Ascending aorta (tissue), 2 donors: ENCODE measurements at places on chromosomes 7 and 10. TPM values are rescaled to one million over a fixed set of nuclear protein-coding genes. Genes with fewer than 3 reads are reported as not detected.

The AQP1 gene
- 2,113 TPM for total RNA-seq

The MYL10 gene
- not detected for total RNA-seq

GRCh38 chr10:91621483-91622113, 11.3 kb downstream of the PPP1R3C start:
- H3K4me1 ChIP-seq: no peaks in the 10 kb centered on the region
- no peak overlapping the region for H3K4me3 ChIP-seq
- no peak overlapping the region for H3K27ac ChIP-seq
- peaks cover 61% of the 10 kb centered on the region for H3K36me3 ChIP-seq
- DNase-seq: no peak
- no peaks in the 10 kb centered on the region for H3K27me3 ChIP-seq

GRCh38 chr10:109450702-109451101, 472.6 kb downstream of the XPNPEP1 start:
- no peaks in the 10 kb centered on the region for H3K4me1 ChIP-seq
- H3K36me3 ChIP-seq: no peaks in the 10 kb centered on the region
- no peak overlapping the region for H3K27ac ChIP-seq
- no peak overlapping the region for H3K4me3 ChIP-seq
- no peak for DNase-seq

- no peak overlapping the region for H3K27ac ChIP-seq
- H3K36me3 ChIP-seq: no peaks in the 10 kb centered on the region
- no peak for DNase-seq
- no peak overlapping the region for H3K4me3 ChIP-seq
Measured at GRCh38 chr7:25622695-25623094, 394.4 kb upstream of the NPVF start.

DNA sequence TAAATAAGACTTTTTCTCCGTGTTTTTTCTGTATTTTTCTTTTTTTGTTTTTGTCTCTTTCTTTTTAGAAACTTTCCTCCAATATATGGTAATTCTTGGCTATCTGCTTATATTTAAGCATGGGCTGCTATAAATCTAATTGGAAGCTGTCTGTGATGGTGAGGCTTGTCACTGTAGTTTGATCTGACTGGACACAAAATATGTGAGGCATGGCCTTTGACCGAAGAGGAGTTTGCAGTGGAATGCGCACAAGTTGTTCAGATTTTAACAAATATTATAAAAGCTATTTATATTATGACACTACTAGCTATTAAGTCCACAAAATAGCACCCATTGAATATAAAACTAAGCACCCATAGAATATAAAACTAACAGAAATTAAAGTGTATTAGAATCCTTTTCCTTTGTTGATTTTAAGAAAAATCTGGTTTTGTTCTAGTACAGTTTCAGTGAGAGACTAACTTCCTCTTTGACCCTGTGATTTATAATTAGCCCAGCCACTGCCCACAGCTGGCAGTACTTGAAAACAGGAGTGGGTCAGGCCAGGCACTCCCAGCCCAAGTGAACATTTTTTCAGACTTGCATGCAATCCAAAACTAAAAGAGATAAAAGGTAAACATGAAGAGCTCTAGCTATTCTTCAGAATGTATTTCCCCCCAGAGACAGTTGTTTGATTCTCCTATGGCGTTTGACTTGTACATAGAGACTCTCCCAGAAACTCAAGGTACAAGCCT, 69.9 kb upstream of the FGL2 start:
- no peaks in the 10 kb centered on the region for H3K36me3 ChIP-seq
- H3K27ac ChIP-seq: peak overlapping the region; percentile 64
- H3K4me1 ChIP-seq: no peaks in the 10 kb centered on the region
- H3K27me3 ChIP-seq: no peaks in the 10 kb centered on the region

GRCh38 chr7:144019457-144019856, 19.3 kb downstream of the OR6B1 start:
- no peak for DNase-seq
- no peaks in the 10 kb centered on the region for H3K4me1 ChIP-seq
- no peaks in the 10 kb centered on the region for H3K27me3 ChIP-seq
- no peaks in the 10 kb centered on the region for H3K36me3 ChIP-seq

- H3K27ac ChIP-seq: no peak overlapping the region
- no peak overlapping the region for H3K4me3 ChIP-seq
- no peaks in the 10 kb centered on the region for H3K4me1 ChIP-seq
- no peaks in the 10 kb centered on the region for H3K27me3 ChIP-seq
Measured at GRCh38 chr7:43303740-43304241, 191.3 kb downstream of the HECW1 start.

DNA sequence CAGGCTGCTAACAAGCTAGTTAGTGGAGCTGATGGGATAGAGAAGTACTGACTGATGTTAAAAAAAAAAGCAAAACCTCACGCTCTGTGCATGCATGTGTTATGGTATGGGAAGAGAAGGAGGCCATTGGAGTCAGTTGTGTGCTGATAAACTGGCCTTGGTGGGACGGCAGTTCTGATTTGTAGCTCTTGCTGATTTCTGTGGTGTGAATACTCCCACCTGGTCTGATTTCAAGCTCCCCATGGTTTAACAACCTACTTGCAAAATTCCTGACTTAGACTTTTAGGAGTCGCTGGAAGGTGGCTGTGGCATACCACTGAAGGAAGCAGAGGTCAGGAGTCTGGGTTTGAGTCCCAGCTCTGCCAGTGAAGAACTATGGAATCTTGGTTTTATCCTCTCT, 15.2 kb downstream of the CAMK1D start:
- H3K4me1 ChIP-seq: peaks cover 5% of the 10 kb centered on the region
- no peak overlapping the region for H3K4me3 ChIP-seq
- H3K36me3 ChIP-seq: no peaks in the 10 kb centered on the region
- H3K27me3 ChIP-seq: no peaks in the 10 kb centered on the region
